ENCODE measurements at places on chromosomes 1 and 21.

DNA sequence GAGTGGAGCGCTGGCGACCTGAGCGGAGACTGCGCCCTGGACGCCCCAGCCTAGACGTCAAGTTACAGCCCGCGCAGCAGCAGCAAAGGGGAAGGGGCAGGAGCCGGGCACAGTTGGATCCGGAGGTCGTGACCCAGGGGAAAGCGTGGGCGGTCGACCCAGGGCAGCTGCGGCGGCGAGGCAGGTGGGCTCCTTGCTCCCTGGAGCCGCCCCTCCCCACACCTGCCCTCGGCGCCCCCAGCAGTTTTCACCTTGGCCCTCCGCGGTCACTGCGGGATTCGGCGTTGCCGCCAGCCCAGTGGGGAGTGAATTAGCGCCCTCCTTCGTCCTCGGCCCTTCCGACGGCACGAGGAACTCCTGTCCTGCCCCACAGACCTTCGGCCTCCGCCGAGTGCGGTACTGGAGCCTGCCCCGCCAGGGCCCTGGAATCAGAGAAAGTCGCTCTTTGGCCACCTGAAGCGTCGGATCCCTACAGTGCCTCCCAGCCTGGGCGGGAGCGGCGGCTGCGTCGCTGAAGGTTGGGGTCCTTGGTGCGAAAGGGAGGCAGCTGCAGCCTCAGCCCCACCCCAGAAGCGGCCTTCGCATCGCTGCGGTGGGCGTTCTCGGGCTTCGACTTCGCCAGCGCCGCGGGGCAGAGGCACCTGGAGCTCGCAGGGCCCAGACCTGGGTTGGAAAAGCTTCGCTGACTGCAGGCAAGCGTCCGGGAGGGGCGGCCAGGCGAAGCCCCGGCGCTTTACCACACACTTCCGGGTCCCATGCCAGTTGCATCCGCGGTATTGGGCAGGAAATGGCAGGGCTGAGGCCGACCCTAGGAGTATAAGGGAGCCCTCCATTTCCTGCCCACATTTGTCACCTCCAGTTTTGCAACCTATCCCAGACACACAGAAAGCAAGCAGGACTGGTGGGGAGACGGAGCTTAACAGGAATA lies 4.2 kb downstream of the TFAP2E start:
- peak; percentile 48 for DNase-seq

DNA sequence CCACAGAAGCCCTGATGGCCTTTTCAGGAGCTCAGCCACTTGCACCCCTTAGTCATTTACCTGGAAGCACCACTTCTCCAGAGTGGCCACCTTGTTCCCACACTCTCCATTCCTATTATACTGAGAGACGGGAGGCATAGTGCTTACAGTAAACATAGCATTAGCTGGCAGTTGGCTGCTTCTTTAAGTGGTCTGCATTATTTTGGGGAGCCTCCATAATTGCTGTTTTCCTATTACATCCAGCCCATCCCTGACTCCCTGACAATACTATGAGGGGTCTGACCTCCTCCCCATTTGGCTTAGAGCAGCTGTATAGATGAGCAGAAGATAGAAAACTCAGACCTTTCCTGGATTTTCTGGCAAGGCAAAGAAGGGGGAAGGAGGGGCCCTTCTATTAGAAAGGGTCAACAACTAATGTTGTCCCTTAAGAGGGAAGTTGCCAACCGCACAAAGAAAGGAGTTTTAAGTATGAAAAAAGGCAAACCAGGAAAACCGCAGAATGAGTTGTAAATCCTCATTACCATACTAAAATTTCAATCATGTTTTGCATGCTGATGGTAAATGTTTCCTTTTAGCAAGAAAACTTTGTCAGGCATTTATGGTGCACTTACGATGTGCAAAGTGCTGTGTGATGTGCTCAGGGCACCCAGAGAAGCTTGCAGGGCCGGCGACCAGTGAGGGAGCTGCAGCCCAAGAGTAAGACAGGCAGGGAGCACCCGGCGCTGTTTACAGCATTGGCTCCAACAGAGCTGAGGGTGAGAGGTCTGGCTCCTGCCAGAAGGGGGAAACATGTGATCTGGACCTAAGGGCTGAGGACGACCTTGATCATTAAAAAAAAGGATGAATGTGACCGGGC lies 167.3 kb downstream of the ZZZ3 start:
- DNase-seq, result no peak

DNA sequence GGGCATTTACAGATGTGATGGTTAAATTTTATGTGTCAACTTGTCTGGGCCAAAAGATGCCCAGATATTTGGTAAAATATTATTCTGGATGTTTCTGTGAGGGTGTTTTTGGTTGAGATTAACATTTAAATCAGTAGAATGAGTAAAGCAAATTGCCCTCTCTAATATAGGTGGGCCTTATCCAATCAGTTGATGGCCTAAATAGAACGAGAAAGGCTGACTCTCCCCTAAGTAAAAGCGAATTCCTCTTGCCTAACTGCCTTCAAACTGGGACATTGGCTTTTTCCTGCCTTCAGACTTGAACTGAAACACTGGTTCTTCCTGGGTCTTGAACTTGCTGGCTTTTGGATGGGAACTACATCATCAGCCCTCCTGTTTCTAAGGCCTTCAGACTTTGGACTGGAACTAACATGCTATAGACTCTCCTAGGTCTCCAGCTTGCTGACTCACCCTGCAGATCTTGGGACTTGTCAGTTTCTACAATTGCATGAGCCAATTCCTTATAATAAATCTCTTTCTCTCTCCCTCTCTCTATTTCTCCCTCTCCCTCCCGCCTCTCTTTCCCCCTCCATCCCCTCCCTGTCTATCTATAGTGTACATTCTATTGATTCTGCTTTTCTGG lies 10.2 kb upstream of the NAV1 start:
- no peak for DNase-seq

GRCh38 chr1:45009956-45010854 lies 919 bp downstream of the HECTD3 start:
- no peak for DNase-seq

DNA sequence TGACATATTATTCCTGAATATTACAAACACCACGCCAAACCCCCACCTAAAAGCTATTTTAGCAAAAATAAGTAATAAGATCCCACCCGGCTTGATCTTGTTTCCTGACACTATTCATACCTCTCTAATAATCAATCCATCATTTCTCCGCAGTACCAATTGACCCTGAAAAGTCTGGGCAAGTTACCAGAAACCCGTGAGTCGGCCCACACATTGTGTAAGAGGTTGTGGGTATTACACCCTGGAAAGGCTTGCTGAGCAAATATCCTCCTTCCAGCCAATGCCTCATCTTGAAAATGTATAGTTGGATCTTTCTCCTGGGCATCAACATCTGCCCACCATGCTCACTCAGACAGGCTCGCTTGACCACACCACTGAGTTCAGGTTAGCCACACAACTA lies 451.0 kb downstream of the TTLL7 start:
- no peak for DNase-seq

- no peak for DNase-seq
Observed at GRCh38 chr1:108639899-108640560, 20.9 kb downstream of the HENMT1 start.

GRCh38 chr1:77095236-77095635 lies 124.0 kb downstream of the PIGK start:
- DNase-seq, result no peak

DNA sequence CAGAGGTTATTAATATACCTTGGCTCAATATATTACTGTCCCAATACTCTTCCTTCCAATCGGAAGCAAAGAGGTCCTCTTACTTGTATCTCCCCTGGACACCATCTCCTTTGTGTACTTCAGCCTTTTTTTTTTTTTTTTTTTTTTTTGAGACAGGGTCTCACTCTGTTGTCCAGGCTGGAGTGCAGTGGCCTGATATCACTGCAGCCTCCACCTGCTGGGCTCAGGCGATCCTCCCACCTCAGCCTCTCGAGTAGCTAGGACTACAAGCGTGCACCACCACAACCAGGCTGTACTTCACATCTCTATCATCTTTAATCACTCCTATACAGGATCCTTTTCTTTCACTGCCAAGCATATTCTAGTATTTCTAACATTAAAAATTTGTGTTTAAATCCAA lies 2.8 kb upstream of the DARS2 start:
- DNase-seq, result no peak

DNA sequence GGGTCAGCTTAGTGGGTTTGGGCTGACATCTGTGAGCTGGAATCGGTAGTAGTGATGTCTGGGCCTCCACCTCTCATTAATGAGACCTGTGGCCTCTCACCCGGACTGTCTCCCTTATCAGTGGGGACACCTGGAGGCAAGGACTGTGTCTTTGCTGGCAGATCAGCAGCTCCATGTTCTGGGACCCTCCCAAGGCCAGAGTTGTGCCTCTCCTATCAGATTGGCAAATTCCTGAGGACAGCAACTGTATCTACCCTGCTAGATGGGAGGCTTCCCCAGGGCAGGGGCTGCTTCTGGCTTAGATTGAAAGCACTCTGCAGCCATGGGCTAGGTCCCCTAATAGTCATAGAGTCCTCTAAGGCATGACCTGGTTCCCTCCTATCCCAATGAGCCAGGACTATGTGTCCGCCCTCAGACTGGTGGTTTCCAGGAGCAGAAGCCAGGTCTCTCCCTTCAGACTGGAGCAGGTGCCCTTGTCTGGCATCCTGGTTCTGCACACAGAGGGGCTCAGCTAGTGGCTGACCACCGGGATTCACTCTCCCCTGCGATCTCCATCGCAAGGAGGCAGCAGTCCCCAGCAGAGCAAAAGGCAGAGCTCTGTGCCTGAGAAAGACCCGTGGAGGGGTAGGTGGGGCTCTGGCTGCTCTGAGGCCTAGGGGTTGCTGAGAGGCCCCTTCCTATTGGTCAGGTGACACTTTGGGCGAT lies 5.8 kb downstream of the DRAXIN start:
- DNase-seq, result no peak

DNA sequence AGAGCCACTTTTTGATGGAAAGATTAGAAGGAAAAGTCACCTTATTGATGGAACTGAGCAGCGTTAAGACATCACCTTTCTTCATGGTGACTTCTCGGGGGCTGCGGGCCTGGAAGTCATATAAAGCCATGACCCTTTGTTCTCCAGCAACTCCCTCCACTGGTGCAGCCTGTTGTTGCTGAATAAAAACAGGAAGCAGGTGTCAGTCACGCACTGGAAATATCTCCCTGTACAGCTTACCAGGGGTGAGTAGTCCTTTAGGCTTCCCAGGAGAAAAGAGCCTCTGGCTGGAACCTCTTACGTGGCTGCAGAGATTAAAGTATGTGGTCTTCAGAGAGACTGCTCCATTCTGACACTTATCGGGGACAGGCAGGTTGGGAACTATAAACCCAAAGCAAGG lies 31.9 kb downstream of the SPTA1 start:
- DNase-seq, result no peak

GRCh38 chr1:33363470-33363861 lies 42.6 kb upstream of the A3GALT2 start:
- no peak for DNase-seq

- DNase-seq, result no peak
Observed at GRCh38 chr1:96865731-96866685, 144.4 kb downstream of the PTBP2 start.

GRCh38 chr1:209761011-209761635 lies 5.3 kb downstream of the TRAF3IP3 start:
- DNase-seq, result no peak

DNA sequence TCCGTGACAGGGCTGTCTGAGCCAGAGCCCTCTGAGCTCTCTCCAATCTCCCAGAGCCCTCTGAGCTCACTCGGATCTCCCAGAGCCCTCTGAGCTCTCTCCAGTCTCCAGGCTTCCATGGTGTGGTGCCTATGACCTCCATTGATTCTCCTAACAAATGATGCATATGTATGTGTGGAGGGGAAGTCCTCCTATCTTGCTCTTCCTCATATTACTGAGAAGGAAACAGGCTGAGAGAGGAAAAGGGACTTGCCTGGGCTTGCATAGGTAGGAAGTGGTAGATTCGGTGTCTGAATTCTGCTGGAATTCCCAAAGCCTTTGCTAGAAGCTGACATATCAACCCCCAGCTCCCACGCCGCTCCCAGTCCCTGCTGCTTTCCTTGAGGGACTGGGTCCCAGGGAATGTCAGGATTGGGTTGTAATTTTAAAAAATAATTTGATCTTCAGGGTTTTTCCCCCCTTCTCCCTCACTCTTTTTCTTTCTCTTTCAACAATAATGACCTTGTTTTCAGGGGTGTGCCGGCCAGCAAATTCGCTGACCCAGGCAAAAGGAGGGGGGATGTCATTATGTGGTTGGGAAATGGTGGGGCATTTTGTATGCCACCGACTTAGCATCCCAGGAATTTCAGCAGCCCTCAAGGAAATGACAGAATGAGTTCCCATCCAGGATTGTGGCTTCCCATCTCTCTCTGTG lies 42.3 kb upstream of the RUNX3 start:
- DNase-seq, result no peak

DNA sequence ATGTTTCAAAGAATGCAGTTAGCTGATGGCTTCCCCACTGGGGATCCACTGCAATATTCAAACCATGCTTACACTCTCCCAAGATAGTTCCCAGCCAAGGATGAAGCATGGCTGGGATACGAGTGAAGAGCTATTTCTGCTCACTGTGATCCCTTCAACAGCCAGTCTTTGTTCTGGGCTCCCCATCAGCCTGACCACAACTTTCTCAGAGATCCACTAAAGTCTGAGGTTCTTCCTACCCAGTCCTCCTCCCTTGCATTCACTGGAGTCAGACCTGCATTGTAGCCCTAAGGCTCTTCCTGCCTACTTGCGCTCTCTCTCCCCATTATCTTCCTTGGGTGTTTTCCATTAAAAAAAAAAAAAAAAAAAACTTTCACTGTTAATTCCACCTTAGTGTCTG lies 101.4 kb downstream of the TTLL7 start:
- no peak for DNase-seq

DNA sequence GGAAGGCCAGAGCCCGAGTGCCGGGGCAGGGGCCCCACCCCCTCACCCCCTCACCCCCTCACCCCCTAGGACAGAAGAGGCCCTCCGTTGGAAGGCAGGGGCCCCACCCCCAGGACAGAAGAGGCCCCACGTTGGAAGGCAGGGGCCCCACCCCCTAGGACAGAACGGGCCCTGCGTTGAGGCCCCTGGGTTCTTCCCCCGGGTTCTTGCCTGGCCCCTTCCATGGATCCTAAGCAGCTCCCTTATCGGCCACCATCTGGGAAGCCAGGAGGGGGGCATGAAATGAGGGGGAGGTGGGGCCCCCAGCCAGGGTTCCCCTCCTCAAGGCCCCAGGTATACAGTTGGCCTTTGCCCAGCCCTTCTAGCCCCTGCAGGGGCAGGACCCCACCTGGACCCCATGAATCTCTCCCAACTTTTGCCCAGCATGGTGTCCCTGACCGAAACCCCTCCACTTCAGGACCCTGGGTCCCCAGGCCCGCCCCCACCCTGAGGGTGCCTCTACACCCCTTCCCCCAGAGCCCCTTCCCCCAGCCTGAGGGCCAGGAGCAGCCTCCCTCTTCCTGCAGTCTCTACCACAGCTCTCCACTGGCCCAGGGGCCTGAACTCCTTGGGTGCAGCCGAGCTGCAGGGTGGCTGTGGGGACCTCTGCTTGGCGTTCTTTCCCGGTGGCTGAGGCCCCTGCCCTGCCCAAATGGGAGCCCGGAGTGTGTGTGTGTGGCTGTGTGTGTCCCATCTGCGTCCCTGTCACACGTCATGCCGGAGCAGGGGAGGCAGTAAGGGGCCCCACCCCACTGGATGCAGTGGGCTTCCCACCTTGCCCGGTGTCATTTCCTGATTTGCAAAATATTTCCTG lies 4.3 kb upstream of the VWA1 start:
- DNase-seq, result no peak

Data from activated naive CD4-positive, alpha-beta T cell (primary cell).